T-helper 2 cell treated with Interferon-gamma antibody and Interleukin-4, amounts not matched to agents 5 μg/mL and 100 μg/mL, for 36 hours (primary cell): ENCODE measurements at places on chromosomes 2 and 18.
A peak's percentile ranks its signal among the peaks of the same experiment; 100 is the strongest.

- no peak for DNase-seq
These were observed 161.5 kb downstream of the CAPN13 start for GRCh38 chr2:30645745-30646119.

- DNase-seq: no peak
These were observed 55.7 kb downstream of the CCDC93 start for GRCh38 chr2:117958186-117958585.

DNA sequence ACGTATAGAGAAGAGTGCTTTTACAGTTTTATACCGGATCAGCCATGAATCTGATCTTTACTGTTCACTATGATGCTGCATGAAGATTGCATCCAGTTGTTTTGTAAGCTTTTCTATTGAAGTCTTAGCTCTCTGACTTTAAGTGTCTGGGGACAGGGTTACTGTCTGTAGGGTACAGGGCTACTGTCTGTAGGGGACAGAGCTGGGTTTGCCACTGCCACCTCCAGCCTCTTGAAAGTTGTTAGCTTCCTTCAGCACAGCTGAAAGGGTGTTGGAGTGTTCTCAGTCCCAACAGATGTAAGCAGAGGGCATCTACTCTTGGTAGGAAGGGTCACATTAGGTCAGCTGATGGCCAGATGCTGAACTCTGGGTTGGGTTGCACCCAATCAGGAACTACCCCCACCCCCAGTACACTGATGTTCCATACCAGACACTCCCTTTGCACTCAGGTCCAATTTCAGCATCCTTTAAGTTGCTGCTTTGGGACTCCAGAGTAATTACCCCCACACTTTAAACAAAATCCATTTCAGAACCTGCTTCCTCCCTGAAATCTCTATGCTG is 58.0 kb downstream of the MYL12B start:
- no peak for DNase-seq

DNA sequence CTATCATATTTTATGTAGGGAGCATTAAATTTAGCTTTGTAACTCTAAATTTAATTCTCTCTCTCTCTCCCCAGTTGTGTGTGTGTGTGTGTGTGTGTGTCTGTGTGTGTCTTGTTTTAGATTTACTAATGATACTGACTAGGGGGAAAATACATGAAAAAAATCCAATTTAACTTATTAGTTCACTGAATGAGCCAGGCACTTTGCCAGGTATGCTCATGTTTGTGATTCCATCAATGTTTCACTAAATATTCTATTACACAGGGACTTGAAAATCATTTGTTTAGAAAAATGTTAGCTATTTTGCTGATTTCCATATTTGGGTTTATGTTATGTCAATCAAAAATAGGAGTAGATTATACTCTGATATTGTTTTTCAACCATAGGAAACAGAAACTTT is 203.7 kb upstream of the ZNF804A start:
- DNase-seq: no peak

GRCh38 chr18:46283895-46284295 is 179.7 kb downstream of the HAUS1 start:
- DNase-seq: no peak

GRCh38 chr2:177340158-177340557 is 52.4 kb upstream of the AGPS start:
- no peak for DNase-seq

DNA sequence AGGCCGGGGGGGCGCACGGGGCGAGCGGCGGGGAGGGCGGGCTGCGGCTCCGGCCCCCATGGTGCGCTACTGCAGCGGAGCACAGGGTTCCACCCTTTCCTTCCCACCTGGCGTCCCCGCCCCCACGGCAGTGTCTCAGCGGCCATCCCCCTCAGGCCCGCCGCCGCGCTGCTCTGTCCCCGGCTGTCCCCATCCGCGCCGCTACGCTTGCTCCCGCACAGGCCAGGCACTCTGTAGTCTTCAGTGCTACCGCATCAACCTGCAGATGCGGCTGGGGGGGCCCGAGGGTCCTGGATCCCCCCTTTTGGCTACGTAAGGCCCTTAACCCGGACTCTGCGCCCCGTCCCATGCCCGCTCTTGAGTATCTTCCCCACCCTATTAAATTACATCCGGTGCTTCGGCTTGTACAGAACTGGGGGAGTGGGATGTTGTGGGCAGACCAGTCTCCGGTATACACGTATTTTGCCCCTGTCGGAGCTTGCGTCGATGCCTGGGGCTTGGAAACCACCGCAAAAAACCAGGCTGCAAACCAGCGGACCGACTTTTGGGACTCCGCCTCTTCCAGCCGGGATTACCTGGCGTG is 598 bp upstream of the WBP1 start:
- peak; percentile 84 for DNase-seq

- no peak for DNase-seq
These were observed 4.4 kb upstream of the CAB39 start for GRCh38 chr2:230708204-230708603.
